ENCODE measurements at places on chromosomes 3 and 15.

GRCh38 chr15:60039316-60039715 is 35.2 kb downstream of the FOXB1 start:
- no peak for DNase-seq

GRCh38 chr3:167032267-167032876 is 347.7 kb downstream of the ZBBX start:
- DNase-seq = peak; percentile 17

DNA sequence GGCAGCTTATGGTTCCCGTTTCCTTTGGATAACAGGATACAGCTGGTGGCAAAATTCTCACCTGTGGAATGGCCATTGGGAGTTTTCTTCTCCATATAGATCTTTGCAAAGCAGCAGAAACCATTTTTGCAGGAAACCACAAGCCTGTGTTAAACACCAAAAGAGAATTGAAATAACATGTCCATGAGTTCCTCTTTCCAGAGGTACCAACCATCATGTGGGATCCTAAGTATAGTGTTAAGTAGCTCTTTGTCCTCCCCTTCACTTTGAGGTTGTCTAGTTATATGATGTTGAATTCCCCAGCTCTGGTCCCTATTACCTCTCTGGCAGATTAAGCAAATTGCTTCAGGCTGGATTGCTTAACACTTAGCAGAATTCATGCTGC is 94.9 kb downstream of the AKAP13 start:
- peak; percentile 11 for DNase-seq

DNA sequence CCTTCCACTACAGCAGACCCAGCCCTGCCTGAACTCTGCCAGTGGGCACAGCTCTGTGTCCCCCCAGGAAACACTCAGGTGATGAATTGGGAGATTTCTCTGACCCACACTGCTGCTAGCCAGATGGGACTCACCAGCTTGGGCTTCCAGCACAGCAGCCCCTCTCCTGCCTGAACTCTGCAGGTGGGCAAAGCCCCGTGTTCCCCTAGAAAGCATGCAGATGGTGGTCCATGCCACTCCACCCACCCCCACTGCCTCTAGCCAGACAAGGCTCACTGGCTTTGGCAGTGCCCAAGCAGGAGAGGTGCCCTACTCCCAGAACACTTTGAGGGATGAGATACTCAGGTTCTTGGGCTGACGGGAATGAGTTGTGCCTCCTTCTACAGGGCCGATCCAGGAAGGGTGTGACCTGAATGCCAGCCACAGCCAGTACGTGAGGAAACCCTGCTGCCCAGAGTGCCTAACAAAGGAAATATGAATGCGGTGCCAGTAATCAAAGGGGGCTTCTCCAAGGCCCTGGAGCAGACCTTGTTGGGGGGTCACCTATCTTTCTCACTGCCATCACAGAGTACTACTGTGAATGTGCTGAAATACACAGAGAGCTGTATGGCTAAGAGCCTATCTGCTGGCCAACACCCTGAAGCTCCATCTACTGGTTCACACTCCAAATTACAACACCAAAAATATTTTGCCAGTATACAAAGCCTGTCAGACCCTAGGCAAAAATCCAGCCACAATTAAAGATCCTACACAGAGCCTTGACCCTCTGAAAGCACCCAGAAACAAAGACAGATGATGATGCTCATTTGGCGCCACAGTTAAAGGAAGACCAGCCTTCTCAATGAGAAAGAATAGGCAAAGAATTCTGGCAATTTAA is 61.9 kb downstream of the BTLA start:
- DNase-seq = peak; percentile 36

- no peak for DNase-seq
Observed at GRCh38 chr3:33877187-33877586, 78.8 kb downstream of the PDCD6IP start.

- DNase-seq = no peak
Observed at GRCh38 chr15:31024330-31024729, 32.9 kb upstream of the MTMR10 start.

DNA sequence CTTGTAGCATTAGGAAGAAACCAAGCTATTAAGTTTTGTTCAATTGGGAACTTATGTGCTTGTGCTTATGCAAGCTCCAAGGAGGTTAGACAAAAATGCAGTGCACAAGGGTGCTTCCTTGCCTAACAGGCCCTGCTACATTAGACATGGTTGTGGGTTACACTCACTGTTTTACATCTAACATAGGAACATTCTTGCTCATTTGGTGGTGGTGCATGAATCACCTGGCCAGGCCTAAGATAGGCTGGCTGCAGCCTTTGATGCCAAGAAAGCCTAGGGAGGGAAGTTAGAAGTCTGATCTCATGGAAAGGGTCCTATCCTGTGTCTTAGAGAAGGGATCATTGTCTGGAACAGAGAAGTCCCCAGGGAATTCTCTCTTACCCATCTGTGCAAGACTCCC is 43.5 kb downstream of the CA12 start:
- no peak for DNase-seq

DNA sequence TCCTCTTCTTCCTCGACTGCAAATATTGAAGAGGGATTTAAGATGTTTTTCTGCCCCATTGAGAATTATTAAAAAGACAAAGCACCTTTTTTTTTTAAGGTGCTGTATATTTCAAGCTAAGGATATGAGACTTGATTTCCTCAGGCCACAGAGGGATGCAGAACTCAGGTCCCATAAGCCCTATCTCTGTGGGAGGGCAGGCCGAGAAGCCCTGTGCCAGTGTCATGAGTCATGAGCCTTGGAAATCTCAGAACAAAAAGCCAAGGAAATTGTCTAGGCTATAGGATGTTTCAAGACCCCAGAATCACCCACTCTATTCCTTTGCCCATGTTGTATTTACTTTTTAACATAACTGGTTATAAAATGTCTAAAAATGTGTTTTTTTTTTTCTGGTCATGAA is 7.3 kb downstream of the ESYT3 start:
- no peak for DNase-seq

DNA sequence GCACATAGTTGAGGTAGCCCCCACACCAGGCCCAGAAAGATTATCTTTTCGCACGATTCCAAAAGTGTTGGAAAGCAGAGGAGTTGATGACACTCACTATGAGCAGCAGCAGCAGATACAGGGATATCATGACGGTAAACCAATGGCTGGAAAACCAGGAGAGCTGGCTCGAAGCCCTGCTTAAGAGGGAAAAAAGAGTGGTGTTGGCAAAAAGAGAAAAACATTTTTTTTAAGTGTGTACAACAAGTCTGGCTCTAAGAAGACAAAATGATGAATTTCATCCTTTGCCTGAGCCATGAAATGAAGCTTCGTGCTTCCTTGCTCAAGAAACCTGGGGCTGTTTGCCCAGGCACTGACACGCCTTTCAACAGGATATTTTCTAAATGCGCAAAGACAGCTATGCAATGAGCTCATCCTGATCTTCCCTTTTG is 27.3 kb downstream of the PARP16 start:
- DNase-seq = no peak

DNA sequence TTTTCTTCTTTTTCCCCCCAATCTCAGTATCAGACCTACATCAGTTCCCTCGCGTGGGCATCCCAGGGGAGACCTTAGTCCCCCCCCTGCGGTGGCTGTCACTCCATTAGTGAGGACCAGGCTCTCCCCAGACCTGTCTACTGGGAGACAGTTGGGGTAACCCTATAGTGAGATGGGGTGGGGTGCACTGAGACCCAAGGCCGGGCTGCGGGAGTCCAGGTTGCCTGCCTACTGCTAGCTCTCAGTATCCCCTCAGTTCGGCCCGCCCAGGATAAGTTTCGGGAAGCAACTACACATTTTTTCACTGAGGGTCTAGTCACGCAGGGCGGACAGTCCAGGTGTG is 671 bp upstream of the DCUN1D1 start:
- DNase-seq = no peak

- no peak for DNase-seq
Observed at GRCh38 chr3:29773481-29773880, 492.6 kb downstream of the RBMS3 start.

DNA sequence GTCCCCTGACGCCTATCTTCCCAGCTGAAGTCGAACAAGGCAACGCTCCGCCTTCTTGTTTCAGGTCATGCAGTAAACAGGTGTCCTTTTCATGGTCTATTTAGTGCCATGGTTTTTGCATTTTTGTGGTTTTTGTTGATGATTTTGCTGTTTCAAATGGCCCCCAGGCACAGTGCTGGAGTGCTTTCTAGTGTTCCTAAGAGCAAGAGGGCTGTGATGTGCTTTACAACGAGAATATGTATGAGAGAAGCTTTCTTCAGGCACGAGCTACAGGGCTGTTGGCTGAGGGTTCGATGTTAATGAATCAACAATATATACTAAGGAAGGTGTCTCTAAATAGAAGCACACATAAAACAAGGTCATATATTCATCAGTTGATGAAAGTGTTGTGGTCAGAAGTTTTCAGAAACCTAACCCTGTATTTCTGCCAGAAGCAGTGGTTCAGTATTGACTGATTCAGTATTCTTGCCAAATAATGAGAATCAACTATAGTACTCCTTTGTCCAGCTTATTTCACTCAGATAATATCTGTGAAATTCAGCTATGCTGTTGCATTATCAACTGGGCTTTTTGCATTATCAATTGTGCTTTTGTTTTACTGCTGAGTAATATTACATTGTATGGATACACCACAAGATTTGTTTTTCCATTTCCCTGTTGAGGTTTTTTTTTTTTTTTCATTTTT is 18.5 kb downstream of the LIMD1 start:
- DNase-seq = peak; percentile 25

DNA sequence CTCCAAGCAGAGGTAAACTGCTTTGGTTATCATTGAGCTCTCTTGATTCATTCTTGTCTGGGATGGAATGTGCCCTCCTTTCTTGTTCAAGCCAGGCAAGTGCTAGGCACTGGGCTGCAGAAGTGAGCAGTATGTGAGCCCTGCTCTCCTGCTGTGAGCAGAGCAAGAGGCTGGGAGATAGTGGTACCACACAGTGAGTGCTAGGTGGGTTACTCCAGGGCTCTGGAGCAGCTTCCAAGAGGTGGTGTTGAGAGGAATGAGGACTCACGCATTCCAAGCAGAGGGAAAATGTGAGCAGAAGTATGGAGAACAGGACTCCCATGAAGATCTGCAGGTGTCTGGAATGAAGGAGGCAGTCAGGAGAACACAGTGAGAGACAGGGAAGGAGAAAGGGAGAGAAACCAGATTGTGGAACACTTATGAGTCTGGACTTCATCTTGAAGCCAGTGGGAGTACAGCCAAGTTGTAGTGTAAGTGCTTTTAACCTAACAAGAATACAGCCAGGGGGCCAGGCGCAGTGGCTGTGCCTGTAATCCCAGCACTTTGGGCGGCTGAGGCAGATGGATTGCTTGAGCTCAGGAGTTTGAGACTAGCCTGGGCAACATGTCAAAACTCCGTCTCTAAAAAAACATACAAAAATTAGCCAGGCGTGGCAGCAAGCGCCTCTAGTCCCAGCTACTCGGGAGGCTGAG is 199.9 kb upstream of the CTDSPL start:
- DNase-seq = no peak

GRCh38 chr3:65786890-65787289 is 251.8 kb downstream of the MAGI1 start:
- no peak for DNase-seq

- peak; percentile 67 for DNase-seq
Observed at GRCh38 chr15:77018796-77019505, 24.0 kb downstream of the PSTPIP1 start.

GRCh38 chr15:75163150-75163564 is 38.5 kb upstream of the C15orf39 start:
- no peak for DNase-seq

DNA sequence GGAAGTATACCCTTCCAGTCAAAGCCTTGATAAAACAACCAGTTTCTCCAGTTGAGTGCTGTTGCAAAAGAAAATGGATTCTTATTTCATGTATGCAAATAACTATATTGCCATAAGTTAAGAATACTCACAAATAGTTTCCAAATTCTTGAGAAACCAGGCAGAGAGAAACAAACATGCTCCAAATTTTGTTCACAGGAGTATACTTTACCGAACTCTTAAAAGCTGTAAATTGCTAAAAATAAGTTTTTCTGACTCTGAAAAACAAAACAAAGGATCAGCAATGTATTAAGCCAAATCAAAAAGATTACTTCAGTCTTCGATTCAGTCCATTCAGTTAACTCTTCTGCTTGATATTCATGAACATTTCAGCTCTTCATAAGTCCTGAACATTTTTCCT is 646.5 kb downstream of the MCTP2 start:
- DNase-seq = no peak

- no peak for DNase-seq
Observed at GRCh38 chr3:174325834-174326700, 533.1 kb upstream of the NAALADL2 start.

- no peak for DNase-seq
Observed at GRCh38 chr15:80946576-80946975, 43.0 kb downstream of the MESD start.

GRCh38 chr3:43156812-43157455 is 51.1 kb upstream of the POMGNT2 start:
- no peak for DNase-seq

GRCh38 chr3:184652465-184652864 is 59.4 kb downstream of the MAGEF1 start:
- no peak for DNase-seq

DNA sequence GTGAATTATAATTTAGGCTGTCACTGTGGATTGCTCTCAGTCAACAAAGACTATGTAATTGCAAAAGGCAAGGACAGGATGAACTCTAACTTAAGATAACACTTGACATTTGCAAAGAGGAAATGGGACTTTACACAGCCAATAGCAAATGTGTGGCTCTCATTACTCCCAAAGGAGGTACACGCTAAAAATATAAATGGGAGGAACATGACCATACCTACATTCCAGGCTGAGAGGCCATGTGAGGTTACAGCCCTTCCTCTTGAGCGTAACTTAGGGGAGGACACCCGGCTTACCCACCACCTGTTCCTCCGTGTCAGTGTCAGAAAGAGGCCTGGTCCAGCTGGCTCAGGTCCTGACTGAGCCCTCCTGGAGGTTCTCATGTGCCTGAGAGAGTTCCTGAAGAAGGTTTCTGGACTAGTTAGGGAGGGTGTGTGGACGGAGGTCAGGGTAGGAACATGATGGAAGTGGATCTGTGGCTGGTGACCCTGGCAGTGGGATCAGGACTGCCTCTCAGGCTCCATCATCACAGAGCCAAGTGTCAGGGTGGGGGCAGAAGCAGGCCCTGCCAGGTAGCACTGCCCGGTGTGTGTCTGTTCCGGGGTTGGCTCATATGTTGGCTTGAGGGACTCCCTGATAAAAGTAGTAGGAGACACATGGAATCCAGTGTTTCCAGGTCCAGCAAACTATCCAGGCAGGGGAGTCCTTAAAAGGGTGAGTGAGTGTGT is 7.9 kb downstream of the POPDC2 start:
- DNase-seq = peak; percentile 28

GRCh38 chr15:31305375-31305774 is 21.3 kb upstream of the KLF13 start:
- no peak for DNase-seq

GRCh38 chr15:75195122-75195765 is 6.4 kb upstream of the C15orf39 start:
- DNase-seq = peak; percentile 22

GRCh38 chr3:58588030-58588614 is 10.9 kb upstream of the FAM107A start:
- DNase-seq = no peak

GRCh38 chr15:88181613-88182012 is 74.9 kb downstream of the NTRK3 start:
- DNase-seq = no peak

GRCh38 chr3:49362561-49362960 is 4.4 kb upstream of the GPX1 start:
- no peak for DNase-seq

- DNase-seq = no peak
Observed at GRCh38 chr15:70185251-70185711, 87.6 kb upstream of the TLE3 start.

GRCh38 chr15:77014132-77015081 is 19.5 kb downstream of the PSTPIP1 start:
- DNase-seq = peak; percentile 86

GRCh38 chr15:42069496-42070278 is 24.7 kb downstream of the PLA2G4D start:
- no peak for DNase-seq

Data from inflammatory macrophage treated with lipopolysaccharide for 4 hours (primary cell).